ENCODE measurements at places on chromosomes 5 and 9.

GRCh38 chr9:22036866-22037626, 27.9 kb upstream of the CDKN2B start:
- DNase-seq = no peak

- DNase-seq = no peak
These were observed 644.2 kb upstream of the SEMA6A start for GRCh38 chr5:117218789-117219188.

GRCh38 chr5:142400415-142400814, 75.6 kb upstream of the SPRY4 start:
- DNase-seq = no peak

GRCh38 chr5:144194144-144194543, 23.5 kb downstream of the KCTD16 start:
- no peak for DNase-seq

DNA sequence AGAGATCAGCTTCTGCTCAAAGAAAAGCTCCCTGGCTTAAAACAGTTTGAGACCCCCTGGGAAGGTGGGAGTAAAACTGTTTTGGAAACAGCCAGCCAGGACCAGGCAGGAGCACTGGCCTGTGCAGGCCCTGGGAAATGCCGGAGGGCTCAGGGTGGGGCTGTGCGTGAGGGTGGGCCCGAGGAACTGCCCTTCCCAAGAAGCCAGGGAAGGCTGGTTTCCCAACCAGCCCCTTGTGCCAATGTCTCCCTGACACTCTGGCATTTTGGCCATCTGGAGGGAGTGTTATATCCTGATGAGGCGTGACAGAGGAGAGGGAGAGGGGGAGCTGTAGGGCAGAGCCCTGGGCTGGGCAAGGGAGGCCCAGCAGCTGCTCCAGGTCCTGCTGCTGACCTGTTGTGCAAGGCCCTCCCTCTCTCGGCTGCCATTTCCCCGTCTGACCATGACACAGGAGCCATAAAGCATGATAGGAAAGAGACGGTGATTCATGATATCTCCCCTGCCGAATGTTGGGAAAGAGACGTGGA, 16.1 kb downstream of the OLFML2A start:
- DNase-seq = no peak

DNA sequence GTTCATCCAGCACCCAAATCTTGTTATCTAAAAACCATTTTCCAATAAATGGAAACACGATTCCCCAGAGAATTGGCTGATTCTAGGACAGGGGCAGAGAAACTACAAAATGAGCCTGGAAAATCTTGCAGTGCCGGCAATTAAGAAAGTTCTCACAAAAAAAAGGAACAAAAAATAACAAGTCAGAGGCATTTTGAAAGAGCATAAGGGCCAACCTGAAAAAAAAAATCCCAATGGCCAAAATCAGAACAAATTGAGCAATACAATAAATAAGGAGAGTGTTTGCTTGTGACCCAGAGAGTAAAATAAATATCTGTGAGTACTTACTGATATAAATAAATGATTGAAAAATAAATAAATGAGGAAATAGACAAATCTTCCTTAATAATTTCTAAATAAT, 55.1 kb upstream of the S1PR3 start:
- DNase-seq = no peak

- DNase-seq = no peak
These were observed 35.6 kb downstream of the PTCD2 start for GRCh38 chr5:72355706-72356299.
